GM12865 (cell line): ENCODE measurements at places on chromosomes 5 and 9.

- DNase-seq, result no peak
These were observed 199.2 kb downstream of the FAM170A start for GRCh38 chr5:119828541-119828940.

DNA sequence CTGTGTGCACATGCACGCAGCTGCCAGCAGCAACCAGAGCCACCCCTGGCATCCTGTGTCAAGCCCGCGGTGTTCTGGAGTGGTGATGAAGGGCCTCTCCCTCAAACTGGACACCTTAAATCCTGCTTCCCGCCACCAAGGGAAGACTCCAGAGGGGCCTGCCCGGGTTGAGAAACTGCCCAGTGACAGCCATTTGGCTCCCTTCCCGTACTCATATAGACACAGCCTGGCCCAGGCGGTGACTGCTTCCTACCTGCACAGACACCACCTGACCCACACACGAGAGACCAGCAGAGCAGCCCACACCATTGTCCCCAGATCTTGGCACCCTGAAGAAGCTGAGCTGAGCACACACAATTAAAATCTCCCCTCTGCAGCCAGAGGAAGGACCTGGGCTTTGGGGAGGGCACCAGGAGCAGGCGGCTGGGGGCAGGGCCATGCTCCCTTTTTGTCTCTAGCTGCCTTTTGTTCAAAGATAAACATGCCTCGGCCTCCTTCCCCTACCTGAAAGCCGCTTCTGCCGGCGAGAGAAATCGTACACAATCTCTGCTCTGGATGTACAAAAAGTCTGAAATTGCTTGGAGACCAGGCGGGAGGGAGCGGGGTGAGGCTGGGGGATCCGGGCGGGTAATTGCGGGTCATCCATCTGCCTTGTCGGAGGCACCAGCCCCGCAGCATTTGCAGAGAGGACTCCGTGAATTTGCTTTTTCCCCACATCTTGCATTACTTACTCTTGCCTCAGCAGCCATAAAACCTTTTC is 78.4 kb downstream of the TSPAN17 start:
- no peak for DNase-seq

GRCh38 chr5:147081311-147081764 is 153.5 kb upstream of the STK32A start:
- DNase-seq, result no peak

DNA sequence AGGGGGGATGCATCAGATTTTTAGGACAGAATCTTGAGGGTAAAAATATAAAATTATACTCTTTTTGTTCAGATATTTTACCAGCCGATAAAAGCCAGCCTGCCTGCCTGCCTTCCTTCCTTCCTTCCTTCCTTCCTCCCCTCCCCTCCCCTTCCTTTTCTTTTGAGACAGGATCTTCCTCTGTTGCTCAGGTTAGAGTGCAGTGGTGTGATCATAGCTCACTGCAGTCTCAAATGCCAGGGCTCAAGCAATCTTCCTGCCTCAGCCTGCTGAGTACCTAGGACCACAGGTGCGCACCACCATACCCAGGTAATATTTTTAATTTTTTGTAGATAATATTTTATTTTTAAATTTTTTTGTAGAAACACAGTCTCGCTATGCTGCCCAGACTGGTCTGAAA is 330.0 kb downstream of the CCDC171 start:
- DNase-seq, result no peak

DNA sequence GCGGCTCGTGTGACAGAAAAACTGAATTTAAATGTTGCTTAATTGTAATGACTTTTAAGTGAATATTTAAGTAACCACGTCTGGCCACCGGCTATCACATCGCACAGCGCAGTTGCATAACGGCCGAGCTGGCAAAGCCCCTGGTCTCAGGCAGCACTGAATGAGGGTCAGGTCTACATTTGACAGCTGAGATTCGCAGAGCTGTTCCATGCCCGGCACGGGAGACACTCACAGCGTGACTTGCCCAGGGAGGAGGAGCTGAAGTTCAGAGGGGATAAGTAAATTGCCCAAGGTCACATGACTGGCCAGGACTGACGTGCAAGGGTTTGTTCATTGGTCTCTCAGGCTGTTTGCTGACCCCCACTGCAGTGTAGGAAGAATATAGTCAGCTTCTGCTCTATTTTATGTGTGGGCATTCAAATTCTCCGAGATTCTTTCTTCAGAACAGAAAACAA is 17.4 kb upstream of the COL5A1 start:
- no peak for DNase-seq

GRCh38 chr5:38284384-38284783 is 26.0 kb downstream of the EGFLAM start:
- no peak for DNase-seq

DNA sequence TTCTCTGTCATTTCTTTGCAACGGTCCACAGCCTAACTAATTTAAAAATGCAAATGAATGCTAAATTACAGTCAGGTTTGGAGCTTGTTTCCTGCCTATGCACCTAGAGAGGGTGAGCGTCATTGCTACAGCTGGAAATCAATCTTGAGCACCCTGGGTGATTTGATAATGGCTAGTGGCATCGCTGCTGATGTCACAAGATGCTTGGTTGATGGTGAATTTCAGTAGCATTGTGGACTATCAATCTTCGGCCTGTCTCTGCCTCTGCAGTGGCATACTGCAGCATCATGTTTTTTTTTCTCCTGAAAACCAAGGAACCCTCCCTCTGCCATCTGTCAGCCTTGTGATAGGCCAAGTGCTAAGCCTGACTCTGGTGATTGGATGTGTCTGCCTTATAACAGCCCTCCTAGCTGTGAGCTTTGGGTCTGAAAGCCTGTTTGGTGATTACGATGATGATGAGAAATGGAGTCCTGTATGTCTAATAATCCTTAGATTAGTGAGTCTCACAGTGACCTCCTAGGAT is 75.3 kb downstream of the NMUR2 start:
- DNase-seq, result no peak

DNA sequence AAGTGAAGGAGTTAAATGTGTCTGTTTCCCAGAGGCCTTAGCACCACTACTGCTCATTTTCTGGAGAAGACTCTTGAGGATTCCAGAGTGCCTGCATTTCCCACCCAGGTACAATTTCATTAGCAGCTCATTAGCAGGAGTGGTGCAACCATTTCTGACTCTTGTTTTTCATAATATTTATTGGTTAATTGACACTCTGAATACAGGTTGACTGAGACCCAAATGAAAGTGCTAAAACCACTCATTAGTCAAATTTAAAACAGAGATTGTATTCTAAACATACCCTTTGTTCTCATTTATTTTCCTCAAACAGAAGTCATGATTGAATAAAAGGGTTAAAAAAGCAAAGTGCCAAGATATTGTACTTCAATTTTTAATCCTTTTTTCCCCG is 134.5 kb downstream of the SIL1 start:
- no peak for DNase-seq

- DNase-seq, result no peak
These were observed 27.3 kb upstream of the CEP72 start for GRCh38 chr5:584846-585245.
